ENCODE measurements at places on chromosomes 6 and 20.

DNA sequence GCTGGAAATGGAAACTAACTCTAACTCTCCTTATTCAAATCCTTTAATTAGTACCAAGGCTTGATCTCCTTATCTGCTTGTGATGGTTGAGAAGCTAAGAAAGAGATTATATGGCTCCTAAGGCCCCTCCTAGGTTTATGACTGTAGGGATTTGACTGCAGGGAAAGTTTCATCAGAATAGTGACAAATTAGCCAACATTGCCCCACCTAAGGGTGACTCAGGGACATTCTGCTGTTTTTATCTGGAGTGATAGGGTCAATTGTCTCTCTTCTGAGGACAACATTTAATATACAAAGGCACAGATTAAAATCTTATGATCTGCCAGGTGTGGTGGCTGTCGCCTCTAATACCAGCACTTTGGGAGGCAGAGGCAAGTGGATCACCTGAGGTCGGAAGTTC, 138.1 kb upstream of the MARCKS start:
- no peak for DNase-seq

GRCh38 chr6:16901782-16902181, 140.5 kb upstream of the ATXN1 start:
- peak; percentile 82 for DNase-seq

DNA sequence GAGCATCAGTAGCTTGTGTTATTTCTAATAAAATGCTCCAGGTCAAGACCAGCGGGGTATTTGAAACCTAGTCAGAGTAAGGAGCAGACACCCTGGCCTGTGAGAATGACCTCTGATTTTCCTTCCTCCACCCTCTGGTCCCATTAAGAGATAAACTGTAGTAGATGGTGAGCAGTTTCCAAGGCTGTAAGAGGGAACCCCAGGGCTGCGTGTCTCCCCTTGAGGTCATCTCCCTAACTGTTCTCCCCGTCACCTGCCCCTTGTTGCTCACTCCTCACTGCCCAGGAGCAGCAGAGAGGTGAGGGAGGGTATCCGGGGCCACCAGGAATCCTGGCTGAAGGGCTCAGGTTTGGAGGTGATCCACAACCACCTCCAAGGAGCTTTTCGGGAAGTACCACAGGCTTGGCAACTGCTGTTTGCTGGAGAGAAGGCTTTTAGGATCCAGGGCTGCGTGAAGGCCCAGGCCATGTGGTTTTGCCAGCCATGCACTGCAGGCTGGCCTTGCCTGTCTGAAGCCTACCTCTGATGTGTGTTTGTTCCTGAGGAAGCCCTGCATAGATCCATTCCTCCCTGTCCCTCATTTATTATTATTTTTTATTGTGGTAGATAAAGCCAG, 62.5 kb downstream of the RREB1 start:
- no peak for DNase-seq

- DNase-seq: no peak
Measured at GRCh38 chr20:34771680-34772081, 53.8 kb downstream of the NCOA6 start.

GRCh38 chr6:120378582-120379220, 955.6 kb downstream of the TBC1D32 start:
- DNase-seq: peak; percentile 5

DNA sequence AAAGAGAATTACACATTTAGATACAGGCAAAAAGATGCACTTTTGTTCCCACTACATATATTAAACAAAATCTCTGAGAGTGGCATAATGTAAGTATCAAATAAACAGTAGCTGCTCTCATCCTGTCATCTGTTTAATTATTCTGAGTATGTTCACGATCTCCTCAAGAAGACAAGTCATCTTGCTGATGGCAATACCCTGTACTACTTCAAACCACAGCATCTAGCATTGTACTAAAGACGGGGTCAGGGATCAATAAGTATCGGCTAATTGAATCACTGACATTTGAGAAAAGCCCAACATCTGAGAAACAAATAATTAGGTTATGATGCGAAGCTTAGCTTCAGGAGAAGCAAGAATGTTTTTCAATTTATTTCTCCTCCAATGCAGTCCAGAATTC, 175.1 kb downstream of the PTPRK start:
- no peak for DNase-seq

DNA sequence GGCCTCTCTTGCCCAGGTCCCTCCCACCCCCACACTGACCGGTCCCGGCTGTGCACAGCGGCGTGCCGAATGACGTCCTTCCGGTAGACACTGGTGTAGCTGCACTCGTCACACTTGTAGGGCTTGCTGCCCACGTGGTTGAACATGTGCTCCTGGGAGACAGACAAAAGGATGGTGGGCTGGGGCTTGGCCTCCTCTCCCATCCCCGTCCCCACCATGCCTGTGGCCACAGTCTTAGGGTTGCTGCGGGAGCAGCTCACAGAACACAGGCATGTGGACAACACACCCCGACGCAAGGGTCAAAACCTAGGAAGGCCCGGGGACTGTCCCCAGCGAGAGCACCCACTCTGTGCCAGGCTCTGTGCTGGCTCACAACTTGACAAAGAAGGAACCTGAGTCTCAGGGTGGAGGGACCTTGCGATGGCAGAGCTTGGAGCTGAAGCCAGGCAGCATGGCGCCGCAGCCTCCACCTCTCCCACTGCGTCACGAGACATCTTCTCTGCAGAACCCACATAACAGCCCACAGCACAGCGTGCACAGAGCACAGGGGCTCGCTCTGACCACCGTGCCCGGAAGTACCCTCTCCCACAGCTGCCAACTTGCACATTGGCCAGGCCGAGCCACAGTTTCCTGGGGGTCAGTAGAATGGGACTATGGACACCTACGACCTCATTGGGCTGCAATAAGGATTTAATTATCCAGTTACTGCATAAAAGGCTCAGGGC, 9.8 kb downstream of the ZNF335 start:
- no peak for DNase-seq

DNA sequence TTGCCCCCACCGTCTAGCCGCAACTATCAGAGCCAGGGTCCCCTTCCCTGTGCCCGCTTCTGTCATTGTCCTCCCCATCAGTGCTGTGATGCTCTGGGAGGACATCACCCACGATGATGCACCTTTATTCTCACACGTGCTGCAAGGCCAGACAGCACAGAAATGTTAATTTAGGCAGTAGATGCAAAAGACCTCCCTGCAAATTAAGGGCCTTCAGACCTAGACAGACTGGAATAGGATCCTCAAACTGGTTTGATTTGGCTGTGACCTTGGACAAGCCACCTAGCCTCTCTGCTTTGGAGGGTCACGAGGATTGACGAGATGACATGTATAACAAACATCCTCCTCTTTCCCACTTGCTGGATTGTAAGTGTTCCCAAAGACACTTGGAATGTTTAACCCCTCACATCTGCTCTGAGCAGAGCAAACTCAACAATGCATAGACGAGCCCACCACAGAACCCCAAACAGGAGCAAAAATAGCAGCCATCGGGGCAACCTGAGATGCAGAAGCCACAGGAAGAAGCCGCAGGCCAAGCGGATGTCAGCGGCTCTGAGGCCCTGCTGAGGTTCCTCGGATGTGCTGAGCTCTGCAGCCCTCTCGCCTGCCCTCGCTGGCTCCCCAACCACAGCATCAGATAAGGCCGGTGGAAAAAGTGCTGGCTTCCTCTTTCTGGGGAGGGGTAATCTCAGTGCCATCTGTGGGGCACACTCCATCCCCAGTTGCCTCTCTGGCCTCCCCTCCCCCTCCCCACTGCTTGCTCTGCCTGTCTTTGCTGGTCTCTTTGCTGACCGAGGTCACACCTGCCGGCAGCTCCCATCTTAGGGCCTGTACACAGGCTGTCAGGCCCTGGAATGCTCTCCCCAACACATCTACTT, 35.3 kb downstream of the TOX2 start:
- no peak for DNase-seq

DNA sequence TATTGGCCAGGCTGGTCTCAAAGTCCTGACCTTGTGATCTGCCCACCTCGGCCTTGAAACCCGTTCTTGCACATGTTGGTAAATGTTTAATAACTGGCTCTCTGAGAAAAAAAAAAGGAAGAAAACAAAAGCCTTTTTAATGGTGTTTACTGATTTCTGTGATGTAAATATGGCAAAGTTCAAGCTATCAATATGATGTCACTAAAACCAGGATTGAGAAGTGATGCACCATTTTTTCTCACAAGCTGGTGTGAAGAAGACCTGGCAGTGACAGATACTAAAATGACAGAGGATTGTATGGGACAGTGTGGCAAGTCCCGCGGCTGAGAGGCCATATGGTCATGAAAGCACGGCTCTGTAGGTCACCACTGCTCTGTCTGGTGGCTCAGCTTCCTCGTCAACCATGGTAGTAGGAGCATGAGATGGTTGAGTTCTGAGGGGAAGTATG, 196.3 kb upstream of the SUPT3H start:
- no peak for DNase-seq

DNA sequence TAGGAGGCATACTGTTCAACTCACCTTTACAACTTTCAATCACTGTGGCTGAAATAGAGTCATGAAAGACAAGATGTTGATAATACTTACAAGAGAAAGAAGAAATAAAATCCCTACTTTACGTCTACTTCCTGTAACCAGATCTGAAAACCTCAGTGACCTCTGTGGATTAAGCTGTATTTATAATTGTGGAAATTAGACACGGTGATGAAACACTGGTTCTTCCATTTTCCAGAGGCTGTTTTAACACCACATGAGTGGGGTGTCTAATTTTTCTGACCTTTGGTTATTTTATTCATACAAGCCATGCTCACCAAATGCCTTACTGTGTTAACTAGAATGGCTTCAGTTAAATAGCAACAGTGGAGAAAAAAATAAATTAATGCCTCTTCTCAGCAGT, 58.5 kb upstream of the HIVEP1 start:
- DNase-seq: no peak

DNA sequence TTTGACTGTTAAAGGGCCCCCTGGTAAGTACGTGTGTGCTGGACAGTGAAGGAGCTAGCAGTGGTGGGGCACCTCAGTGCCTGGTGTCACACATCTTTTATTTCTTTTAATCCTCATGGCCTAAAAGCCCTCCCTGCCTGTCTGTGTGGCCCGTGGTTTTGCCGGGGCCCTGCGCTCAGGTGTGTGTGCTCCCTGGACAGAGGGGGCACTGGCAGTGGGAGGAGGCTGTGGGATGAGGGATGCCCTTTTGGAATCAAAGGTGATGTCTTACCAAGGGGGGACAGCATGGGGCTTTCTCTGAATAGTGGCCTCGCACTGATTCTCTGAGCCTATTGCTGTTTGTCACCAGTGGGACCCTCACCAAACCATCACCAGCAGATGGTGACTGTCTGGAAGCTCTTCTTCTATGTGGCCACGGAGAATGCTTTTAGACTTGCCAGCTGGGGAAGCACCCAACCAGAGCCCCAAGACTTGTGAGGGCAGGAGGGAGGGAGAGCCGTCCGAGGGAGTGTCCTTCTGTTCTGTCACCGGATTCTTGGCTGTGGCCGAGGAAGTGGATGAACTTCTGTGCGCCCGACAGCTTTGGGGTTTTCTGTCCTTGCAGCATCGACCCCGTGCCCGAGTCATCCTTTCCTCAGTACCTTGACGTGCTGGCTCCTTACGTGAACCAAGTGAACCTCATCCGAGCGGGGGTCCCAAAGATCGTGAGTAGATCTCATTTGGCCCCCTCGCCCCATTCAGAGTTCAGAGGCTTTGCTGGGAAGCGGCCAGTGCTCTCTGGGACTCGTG, 18.1 kb downstream of the PNLDC1 start:
- no peak for DNase-seq

GRCh38 chr20:9573335-9574151, 59.2 kb downstream of the LAMP5 start:
- DNase-seq: no peak

GRCh38 chr20:3890398-3890751, 1.2 kb downstream of the PANK2 start:
- no peak for DNase-seq

GRCh38 chr20:33518071-33518470, 28.2 kb downstream of the CBFA2T2 start:
- peak; percentile 48 for DNase-seq

GRCh38 chr6:3444276-3445088, 12.4 kb downstream of the SLC22A23 start:
- no peak for DNase-seq

- DNase-seq: no peak
Measured at GRCh38 chr6:169028343-169028742, 225.3 kb downstream of the THBS2 start.

DNA sequence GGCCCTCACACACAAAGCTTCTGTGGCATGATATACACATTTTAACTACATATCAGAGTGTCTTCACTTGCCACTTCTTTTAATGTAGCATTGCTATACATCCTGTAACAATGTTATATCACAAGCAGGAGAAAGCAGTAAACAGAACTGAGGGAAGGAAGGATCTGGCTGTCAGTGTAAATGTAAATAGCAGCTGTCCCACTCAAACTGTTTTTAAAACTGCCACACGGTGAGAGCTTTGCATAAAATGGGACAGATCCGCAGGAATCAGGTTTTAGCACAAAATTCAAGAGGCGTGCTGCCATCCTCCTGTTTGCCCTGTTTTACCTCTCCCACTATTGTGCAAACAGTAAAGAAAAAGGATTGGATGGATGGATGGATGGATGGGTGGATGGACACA, 28.8 kb downstream of the TFAP2D start:
- DNase-seq: no peak

- DNase-seq: no peak
Measured at GRCh38 chr20:62905536-62906117, 20.7 kb downstream of the DIDO1 start.

DNA sequence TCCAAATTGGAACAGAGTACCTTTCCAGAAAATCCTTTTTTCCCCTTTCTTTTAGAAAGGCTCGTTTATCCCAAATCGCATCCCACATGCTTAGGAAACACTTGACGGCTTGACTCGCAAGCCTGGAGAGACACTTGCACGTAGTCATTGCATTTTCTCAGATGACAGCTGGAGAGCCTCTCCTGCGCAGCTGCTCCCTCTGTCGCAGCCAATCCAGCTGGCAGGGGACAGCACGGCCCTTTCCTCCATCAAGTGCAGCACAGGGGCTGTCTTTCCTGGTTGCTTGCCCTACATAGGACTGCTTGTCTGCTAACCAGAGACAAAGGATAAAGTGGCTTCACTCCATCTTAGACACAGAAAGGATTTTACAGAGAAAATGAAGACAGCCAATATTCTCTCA, 77.6 kb upstream of the RGS17 start:
- no peak for DNase-seq

GRCh38 chr20:38211200-38212097, 46.4 kb upstream of the TGM2 start:
- DNase-seq: no peak

GRCh38 chr6:43268782-43269272, 25.5 kb downstream of the TTBK1 start:
- DNase-seq: no peak

DNA sequence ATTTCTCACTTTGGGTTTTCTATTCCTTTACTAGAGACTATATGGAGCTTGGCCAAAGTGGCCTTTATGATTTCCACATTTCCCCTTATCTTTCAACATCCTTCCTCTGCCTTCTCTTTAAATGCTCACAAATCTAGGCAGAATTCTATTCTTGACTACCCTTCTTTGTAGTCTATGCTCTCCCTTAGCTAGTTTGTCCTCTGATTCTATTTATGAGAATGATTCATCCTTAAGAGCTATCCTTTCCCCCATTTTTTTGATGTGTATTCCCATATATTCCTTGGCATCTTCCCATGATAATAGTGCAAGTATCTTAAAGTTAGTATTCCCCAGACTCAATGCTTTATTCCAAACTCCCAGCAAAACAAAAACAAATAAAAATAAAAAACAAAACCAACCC, 53.1 kb downstream of the IL20RA start:
- DNase-seq: no peak

All from stromal cell of bone marrow (primary cell).